Memory B cell (primary cell): ENCODE measurements at places on chromosomes 3 and 15.

DNA sequence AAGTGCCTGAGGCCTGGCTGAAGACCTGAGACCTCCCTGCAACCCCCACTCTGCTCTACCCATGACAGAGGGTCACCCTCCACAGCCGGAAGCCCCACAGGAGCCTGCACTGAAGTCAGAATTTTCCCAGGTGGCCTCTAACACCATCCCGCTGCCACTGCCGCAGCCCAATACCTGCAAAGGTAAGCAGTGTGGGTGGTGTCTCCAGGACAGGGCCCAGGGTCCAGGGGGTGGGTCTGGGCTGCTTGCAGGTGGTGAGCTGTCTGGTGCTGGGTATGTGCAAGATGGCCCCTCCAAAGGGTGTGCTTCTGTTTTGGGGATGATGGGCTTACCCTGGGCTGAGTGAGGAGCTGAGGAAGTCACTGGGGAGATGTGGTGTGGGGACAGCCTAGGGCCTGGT is 69.9 kb downstream of the FBLN2 start:
- H3K4me1 ChIP-seq = peaks cover 5% of the 10 kb centered on the region
- H3K27me3 ChIP-seq = peaks cover 13% of the 10 kb centered on the region
- H3K36me3 ChIP-seq = peaks cover 15% of the 10 kb centered on the region
- no peak for DNase-seq
- H3K27ac ChIP-seq = no peak overlapping the region

GRCh38 chr3:54206874-54207273 is 84.5 kb downstream of the CACNA2D3 start:
- no peak for DNase-seq
- no peaks in the 10 kb centered on the region for H3K36me3 ChIP-seq
- H3K27me3 ChIP-seq = no peaks in the 10 kb centered on the region
- no peaks in the 10 kb centered on the region for H3K4me1 ChIP-seq
- H3K4me3 ChIP-seq = no peak overlapping the region

DNA sequence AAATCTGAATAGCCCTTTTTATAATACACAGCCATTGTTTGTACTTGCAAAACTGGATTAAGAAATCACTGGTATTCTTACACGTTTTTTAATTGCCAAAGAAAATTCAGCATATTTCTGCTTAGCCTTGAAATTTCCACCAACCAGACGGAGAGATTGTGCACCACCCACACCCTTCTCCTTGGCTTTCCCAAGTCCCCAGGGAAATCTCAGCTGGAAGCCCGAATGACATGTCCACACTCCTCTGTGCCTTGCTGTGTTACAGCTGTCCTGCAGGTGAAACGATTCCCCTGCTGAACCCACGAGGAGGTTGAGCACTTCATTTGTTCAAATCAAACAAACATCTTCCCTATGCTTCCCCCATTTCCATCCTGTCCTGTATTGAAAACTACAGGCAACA is 49.6 kb upstream of the PPARG start:
- H3K27ac ChIP-seq = no peak overlapping the region
- no peak overlapping the region for H3K4me3 ChIP-seq
- H3K4me1 ChIP-seq = no peaks in the 10 kb centered on the region
- H3K36me3 ChIP-seq = no peaks in the 10 kb centered on the region
- no peak for DNase-seq
- peaks cover 8% of the 10 kb centered on the region for H3K27me3 ChIP-seq

DNA sequence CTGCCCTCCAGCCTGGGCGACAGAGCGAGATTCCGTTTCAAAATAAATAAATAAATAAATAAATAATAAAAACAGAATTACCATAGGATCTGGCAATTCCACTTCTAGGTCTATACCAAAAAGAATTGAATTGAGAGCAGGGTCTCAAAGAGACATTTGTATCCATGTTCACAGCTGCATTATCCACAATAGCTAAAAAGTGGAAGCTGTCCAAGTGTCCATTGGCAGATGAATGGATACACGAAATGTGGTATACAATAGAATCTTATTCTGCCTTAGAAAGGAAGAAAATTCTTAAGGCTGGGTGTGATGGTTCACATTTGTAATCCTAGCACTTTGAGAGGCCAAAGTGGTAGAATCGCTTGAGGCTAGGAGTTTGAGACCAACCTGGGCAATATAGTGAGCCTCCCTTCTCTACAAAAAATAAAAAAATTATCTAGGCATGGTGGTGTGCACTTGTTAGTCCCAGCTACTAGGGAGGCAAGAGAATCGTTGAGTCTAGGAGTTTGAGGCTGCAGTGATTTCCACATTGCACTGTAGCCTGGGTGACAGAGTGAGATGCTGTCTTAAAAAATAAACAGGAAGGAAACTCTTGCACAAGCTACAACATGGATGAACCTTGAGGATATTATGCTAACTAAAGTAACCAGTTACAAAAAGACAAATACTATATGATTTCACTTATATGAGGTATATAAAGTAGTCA is 24.2 kb downstream of the PFKFB4 start:
- H3K4me1 ChIP-seq = no peaks in the 10 kb centered on the region
- H3K27ac ChIP-seq = no peak overlapping the region
- no peak for DNase-seq
- H3K4me3 ChIP-seq = no peak overlapping the region

GRCh38 chr3:39275052-39275451 is 4.8 kb downstream of the CX3CR1 start:
- no peak for DNase-seq
- H3K27me3 ChIP-seq = no peaks in the 10 kb centered on the region
- H3K4me1 ChIP-seq = peaks cover 21% of the 10 kb centered on the region
- H3K4me3 ChIP-seq = no peak overlapping the region

DNA sequence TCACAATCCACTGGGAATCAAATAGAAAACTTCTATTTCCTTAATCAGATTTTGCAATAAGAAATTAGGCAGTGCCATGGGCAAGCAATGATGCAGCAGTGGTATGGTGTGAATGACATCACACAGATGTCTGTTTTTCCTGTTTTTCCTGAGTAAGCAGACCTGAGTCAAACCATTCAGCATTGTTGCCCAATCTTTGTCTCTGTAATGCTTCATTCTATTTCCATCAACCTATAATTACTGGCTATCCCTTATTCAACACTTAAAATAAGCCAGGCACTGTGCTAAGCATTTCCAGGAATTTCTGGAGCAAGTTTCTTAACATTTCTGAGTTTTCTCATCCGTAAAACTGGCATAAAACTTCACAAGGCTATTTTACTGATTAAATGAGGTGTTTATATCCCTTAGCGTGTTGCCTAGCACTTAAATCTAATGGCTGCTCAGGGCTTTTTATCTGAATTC is 11.3 kb upstream of the OXSR1 start:
- no peaks in the 10 kb centered on the region for H3K27me3 ChIP-seq
- H3K36me3 ChIP-seq = no peaks in the 10 kb centered on the region
- no peak overlapping the region for H3K27ac ChIP-seq
- H3K4me1 ChIP-seq = peaks cover 15% of the 10 kb centered on the region
- H3K4me3 ChIP-seq = no peak overlapping the region

GRCh38 chr3:135329479-135329878 is 534.4 kb downstream of the EPHB1 start:
- no peak overlapping the region for H3K4me3 ChIP-seq
- no peaks in the 10 kb centered on the region for H3K27me3 ChIP-seq
- H3K4me1 ChIP-seq = peaks cover 4% of the 10 kb centered on the region

DNA sequence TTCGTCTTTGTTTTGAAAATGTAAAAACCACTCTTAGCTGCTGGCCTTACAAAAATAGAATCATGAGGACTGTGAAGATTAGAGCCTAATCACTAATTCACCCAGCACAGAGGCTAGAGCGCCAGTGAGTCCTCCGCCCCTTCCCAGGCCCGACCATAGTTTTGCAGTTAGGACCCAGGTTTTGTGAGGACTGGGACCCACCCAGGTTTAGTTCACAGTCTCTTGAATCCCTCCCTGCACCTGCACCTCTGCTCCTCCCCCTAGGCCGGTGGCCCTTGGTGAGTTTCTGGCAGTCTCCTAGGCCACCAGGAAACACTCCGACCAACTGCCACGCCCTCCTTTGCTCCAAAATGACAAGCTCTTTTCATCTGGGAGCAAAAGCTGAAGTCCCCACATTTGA is 136.0 kb upstream of the CCDC54 start:
- peaks cover 3% of the 10 kb centered on the region for H3K36me3 ChIP-seq
- DNase-seq = peak; percentile 16
- peak overlapping the region; percentile 31 for H3K27ac ChIP-seq
- no peaks in the 10 kb centered on the region for H3K27me3 ChIP-seq
- peak overlapping the region; percentile 88 for H3K4me3 ChIP-seq
- H3K4me1 ChIP-seq = peaks cover 14% of the 10 kb centered on the region

DNA sequence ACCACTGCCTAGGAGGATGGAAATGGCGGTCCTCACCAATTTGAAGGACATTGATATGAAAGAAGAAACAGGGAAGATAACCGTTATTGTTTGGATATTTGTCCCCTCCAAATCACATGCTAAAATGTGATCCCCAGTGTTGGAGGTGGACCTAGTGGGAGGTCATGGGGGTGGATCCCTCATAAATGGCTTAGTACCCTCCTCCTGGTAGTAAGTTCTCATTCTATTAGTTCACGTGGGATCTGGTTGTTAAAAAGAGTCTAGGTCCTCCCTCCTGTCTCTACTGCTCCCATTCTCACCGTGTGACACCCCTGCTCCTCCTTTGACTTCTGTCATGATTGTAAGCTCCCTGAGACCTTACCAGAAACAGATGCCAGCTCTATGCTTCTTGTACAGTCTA is 30.5 kb downstream of the TLNRD1 start:
- H3K27ac ChIP-seq = no peak overlapping the region
- DNase-seq = no peak
- H3K36me3 ChIP-seq = no peaks in the 10 kb centered on the region
- H3K27me3 ChIP-seq = no peaks in the 10 kb centered on the region

DNA sequence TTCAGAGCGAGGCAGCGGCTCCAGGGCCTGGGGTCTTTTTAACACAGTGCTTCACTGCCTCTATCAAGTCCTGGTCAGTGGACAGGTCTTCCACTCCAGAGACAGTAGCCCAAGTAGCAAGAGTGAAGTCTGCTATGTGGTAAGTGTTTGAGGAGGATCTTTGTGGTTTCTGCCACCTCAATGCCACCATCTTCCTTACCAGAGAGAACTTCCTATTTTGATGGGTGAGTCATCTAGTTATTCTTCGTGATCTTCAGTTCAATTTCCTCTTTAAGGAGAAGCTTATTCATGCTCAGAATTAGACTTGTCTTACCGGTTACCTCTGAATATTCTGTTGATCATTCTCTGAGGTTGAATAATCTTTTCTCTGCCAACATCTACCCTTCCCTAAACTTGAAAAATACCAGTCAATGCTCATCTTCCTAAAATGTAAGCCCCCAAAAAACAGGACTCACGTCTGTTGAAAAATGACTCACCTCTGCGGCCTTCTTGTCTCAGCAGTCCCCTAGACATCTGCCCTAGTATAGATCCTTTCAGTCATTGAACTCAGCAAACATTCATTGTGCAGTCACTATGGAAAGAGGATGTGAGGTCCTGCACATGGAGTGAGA is 32.2 kb upstream of the BCL6 start:
- peak overlapping the region; percentile 72 for H3K27ac ChIP-seq
- H3K36me3 ChIP-seq = no peaks in the 10 kb centered on the region
- no peak for DNase-seq
- peaks cover 4% of the 10 kb centered on the region for H3K27me3 ChIP-seq

DNA sequence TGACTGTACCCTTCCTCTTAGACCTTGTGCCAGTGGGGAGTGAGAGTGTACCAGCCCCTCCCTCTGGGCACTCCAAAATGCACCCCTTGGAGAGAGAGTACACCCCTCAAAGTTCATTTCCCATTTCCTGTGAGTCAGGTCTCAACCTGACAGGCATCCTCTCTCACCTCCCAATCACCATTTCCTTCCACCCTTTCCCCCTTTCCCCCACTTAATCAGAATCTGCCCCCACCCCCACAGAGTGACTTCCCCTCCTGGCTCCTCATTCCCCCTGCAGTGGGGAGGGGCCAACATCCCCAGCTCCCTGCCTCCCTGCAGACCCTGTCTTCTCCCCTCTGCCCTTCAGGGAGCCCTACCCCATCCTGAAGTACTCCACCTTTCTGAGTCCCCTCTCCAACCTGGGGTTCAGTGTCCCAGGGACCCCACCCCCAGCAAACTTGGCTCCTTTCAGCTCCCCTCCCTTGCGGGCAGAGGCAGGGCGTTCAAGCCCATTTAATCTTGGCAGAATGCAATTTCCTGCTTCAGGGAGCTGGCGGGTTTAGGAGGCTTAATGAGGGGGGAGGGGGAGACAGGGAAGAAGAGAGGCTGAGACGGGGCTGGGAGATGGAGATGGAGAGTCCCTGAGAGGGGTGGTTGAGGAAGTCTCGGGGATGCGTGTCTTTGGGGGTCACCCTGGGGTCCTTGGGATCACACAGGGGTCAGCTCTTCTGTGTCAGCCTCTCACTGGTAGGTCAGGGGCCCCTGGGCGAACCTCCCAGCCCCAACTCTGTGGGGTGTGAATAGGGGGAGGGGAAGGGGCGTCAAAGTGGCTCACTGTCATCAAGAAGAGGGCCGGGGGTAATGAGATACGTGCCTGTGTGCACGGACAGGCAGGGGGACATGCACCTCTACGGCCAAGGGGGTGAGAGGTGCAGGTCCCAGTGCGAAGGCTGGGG is 16.6 kb upstream of the SEMA3F start:
- H3K36me3 ChIP-seq = no peaks in the 10 kb centered on the region
- peaks cover 10% of the 10 kb centered on the region for H3K27me3 ChIP-seq
- H3K27ac ChIP-seq = no peak overlapping the region

GRCh38 chr3:38643592-38643991 is 5.9 kb downstream of the SCN5A start:
- no peak overlapping the region for H3K4me3 ChIP-seq
- H3K27me3 ChIP-seq = peaks cover 9% of the 10 kb centered on the region
- no peak overlapping the region for H3K27ac ChIP-seq
- peaks cover 2% of the 10 kb centered on the region for H3K4me1 ChIP-seq

GRCh38 chr3:24513463-24513862 is 18.8 kb upstream of the THRB start:
- H3K27me3 ChIP-seq = peaks cover 7% of the 10 kb centered on the region
- H3K4me1 ChIP-seq = peaks cover 1% of the 10 kb centered on the region
- H3K27ac ChIP-seq = no peak overlapping the region
- H3K36me3 ChIP-seq = no peaks in the 10 kb centered on the region
- DNase-seq = no peak
- H3K4me3 ChIP-seq = no peak overlapping the region

GRCh38 chr15:33535135-33535534 is 224.4 kb downstream of the RYR3 start:
- H3K36me3 ChIP-seq = no peaks in the 10 kb centered on the region
- no peak overlapping the region for H3K27ac ChIP-seq
- no peak overlapping the region for H3K4me3 ChIP-seq
- peaks cover 3% of the 10 kb centered on the region for H3K27me3 ChIP-seq
- no peak for DNase-seq
- no peaks in the 10 kb centered on the region for H3K4me1 ChIP-seq
